Thyroid gland (tissue), 4 donors: ENCODE measurements at places on chromosomes 16 and 17. TPM values are rescaled to one million over a fixed set of nuclear protein-coding genes. Genes with fewer than 3 reads are reported as not detected.

DNA sequence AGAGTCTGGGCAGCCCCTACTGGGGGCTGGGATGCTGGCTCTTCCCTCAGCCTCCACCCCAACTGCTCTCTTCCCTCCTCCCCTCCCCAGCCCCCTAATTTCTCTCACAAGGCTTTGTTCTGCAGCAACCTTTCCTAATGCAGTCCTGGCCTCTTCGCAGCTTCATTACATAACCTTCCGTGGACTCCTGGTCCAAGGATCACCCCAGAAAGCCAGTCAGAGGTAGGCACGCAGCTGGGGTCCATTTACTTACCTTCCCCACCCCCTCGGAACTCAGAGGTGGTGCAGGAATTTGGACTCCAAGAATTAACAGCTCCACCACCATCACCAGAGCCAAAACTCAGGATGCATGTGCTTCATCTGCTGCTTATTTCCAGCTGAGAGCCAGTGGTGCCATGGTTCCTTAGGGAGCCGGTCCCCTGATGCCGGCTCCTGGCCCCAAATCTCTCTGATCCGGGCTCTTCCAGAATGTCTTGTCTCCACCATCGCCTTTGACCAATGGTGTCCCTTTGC, 40.9 kb downstream of the MAPT start:
- no peak for DNase-seq
- no peaks in the 10 kb centered on the region for H3K27me3 ChIP-seq
- no peak overlapping the region for H3K27ac ChIP-seq
- H3K4me1 ChIP-seq: no peaks in the 10 kb centered on the region

DNA sequence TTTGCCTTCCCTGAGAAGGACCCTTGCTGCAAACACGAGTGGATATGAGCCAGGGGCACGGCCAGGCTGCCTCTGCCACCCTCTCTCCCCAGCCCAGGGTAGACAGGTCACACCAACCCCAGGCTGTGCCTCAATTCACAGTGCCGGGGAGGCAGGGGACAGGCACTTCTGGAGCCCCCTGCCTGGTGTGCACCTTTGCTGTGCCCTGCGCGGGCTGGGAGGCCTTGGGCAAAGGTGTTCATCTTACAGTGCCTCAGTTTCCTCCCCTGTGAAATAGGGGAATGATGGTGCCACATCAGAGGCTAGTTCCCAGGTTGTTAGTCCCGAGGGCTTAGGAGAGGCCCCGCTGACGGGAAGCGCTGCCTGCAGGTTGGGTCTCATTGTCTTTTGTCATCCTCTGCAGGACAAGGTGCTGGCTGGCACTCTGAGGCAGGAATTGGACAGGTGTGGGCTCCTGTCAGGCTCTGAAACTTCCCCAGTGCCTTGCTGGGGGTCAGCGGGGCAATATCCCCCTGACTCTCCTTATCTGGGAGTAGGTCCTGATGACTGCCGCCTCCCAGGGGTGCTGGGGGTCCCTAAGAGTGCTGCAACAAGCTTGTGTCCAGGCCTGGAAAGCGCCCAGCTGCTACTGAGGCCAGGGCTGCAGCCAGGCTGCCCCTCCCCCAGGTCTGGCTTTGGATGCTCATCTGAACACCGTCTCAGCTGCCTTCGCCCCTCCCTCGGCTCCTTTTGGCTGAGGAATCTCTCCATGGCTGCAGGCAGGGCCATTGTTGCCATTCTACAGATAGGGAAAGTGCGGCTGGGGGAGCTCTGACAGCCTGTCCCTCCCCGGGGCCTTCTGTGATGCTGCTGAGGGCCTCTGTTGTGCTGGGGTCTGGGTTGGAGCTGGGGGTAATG, 3.1 kb downstream of the PRSS21 start:
- DNase-seq: no peak
- no peaks in the 10 kb centered on the region for H3K36me3 ChIP-seq
- no peak overlapping the region for H3K27ac ChIP-seq
- H3K27me3 ChIP-seq: no peaks in the 10 kb centered on the region
- no peaks in the 10 kb centered on the region for H3K4me1 ChIP-seq
- no peak overlapping the region for H3K4me3 ChIP-seq

MGAT5B gene
- total RNA-seq: 0.22 TPM

- H3K27ac ChIP-seq: no peak overlapping the region
- DNase-seq: no peak
- no peaks in the 10 kb centered on the region for H3K36me3 ChIP-seq
- H3K4me3 ChIP-seq: no peak overlapping the region
- no peaks in the 10 kb centered on the region for H3K27me3 ChIP-seq
Measured at GRCh38 chr17:37255432-37255831, 120.4 kb upstream of the C17orf78 start.

DNA sequence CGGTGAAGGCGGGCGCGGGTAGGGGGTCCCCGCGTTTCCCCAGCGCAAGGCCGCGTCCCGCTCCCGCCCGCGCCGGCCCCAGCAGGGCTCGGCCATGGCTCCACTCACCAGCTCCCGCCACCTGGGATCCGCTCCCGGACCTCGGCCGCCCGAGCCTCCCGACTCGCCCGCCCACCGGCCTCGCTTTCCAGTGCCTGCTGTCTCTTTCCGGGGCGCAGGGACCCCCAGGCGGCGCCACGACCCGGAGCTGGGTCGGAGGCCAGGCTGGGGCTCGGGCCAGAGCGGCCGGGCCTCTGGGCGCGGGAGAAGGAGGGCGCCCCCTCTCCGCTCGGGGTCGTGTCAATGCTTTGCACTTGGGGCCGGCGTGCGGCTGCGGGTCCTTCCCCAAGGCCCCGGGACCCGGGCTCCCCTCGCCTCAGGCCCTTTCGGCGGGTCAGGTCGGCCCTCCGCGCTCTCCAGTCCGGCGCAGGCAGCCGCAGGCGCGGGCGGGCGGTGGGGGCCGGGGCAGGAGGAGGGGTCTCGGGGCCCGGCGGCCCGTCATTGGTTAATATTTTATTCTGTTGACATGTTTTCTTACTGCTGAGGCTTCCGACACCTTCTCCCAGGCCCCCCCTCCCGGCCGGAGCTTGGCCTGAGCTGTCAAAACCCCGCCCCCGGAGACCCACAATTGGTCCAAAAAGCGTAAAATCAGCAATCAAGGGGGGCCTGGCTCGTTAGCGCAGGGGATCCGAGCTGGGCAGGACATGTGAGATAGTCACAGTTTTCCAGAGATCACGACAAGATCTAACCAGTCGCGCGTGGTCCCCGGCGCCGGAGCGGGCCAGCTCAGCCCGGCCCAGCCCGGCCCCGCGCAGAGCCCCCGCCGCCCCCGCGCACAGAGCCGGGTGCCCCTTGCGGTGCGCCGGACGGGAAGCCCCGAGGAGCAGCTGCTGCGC, at the start of gene TBX2:
Gene TBX2, plus strand, starts transcription at position 713 of the 935 bp plus-strand sequence. CDS start 334 bp downstream, outside the sequence.
- H3K4me3 ChIP-seq: peak within 1 kb of the TSS; percentile 35
- H3K36me3 ChIP-seq: no peaks in the 10 kb centered on the region
- peak within 1 kb of the TSS; percentile 91 for H3K27ac ChIP-seq
- DNase-seq: peak; percentile 57

- no peak overlapping the region for H3K27ac ChIP-seq
- DNase-seq: no peak
- H3K4me3 ChIP-seq: no peak overlapping the region
- no peaks in the 10 kb centered on the region for H3K36me3 ChIP-seq
Measured at GRCh38 chr17:34798581-34798980, 162.7 kb downstream of the CCT6B start.

SNX20 gene
- 1.2 TPM for total RNA-seq

- H3K36me3 ChIP-seq: no peaks in the 10 kb centered on the region
- peak overlapping the region; percentile 92 for H3K27ac ChIP-seq
- no peaks in the 10 kb centered on the region for H3K27me3 ChIP-seq
- DNase-seq: peak; percentile 93
Measured at GRCh38 chr16:85309656-85310587, 197.7 kb upstream of the CIBAR2 start.

ANKRD40 gene
- total RNA-seq: 35.1 TPM

GRCh38 chr17:66426397-66427033, 124.1 kb downstream of the PRKCA start:
- no peaks in the 10 kb centered on the region for H3K27me3 ChIP-seq
- no peaks in the 10 kb centered on the region for H3K4me1 ChIP-seq
- H3K36me3 ChIP-seq: no peaks in the 10 kb centered on the region
- H3K27ac ChIP-seq: no peak overlapping the region
